ENCODE measurements at places on chromosomes 11 and 22. TPM values are rescaled to one million over a fixed set of nuclear protein-coding genes. Genes with fewer than 3 reads are reported as not detected.

Gene CTSD
- total RNA-seq: 92.1 TPM

Gene RAB3IL1
- 0.24 TPM for total RNA-seq

Gene C11orf42
- not detected for total RNA-seq

Gene RIBC2
- total RNA-seq: 12.6 TPM

Gene SEPTIN5
- total RNA-seq: 0.98 TPM

Gene LDHAL6A
- not detected for total RNA-seq

Gene SCGB1D2
- total RNA-seq: not detected

- no peak for DNase-seq
These were observed 186.6 kb downstream of the JRKL start for GRCh38 chr11:96576383-96576782.

DNA sequence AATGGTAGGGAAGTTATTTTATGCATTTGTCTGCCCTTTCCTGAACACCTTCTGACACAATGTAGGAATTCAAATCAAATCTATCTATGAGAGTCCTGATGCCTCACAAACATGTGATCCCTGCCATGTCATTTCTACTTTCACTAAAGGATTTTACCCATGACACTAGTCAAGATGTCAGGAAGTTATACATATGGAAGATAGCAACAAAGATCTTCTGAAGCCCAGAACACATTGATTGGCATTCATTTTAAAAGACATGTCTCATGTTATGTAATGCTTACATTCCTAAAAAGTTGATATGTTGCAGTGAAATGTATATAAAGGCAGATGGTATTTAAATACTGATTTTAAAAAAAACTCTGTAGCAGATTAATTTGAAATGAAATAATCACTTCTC, 61.5 kb downstream of the FAM76B start:
- no peak for DNase-seq

GRCh38 chr11:122304306-122304705, 188.3 kb upstream of the BLID start:
- DNase-seq: no peak

GRCh38 chr11:12540075-12540680, 134.0 kb upstream of the TEAD1 start:
- no peak for DNase-seq

DNA sequence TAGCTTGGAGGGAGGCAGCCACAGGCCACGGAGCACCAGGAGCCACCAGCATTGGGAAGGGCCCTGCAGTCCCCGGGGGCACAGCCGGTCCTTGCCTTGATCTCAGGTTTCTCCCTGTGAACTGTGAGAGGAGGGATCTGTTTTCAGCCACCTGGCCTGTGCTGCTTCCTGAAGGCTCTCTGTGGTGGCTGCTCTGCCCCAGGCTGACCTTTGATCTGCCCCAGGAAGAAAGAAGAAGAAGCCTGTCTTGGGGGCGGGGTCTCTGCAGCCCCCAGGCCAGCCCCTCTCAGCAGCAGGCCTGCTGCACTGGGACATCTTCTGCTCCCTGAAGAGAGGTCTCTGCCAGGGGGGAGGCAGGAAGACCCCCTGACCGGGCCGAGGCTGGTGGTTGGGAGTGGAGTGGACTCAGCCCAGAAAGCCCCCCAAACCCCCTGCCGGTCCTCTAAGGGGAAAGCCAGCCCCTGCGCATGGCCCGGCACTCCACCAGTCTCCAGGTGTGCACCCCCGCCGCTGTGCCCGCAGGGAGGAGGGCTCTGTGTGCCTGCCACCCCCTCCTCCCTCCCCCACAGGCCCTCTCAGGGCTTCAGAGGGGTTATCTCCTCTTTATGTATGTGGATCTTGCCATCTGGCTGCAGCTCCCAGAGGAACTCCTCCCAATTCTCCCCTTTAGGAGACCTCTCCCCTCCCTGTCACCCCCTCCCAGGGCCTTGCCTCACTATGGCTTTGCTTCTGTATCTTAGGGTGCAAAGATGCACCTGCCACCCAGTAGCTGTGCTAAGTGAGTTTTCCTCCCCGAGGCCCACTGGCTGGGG, 675.3 kb downstream of the BRD1 start:
- DNase-seq: no peak

- no peak for DNase-seq
These were observed 131.9 kb downstream of the WNT7B start for GRCh38 chr22:45845076-45845487.

DNA sequence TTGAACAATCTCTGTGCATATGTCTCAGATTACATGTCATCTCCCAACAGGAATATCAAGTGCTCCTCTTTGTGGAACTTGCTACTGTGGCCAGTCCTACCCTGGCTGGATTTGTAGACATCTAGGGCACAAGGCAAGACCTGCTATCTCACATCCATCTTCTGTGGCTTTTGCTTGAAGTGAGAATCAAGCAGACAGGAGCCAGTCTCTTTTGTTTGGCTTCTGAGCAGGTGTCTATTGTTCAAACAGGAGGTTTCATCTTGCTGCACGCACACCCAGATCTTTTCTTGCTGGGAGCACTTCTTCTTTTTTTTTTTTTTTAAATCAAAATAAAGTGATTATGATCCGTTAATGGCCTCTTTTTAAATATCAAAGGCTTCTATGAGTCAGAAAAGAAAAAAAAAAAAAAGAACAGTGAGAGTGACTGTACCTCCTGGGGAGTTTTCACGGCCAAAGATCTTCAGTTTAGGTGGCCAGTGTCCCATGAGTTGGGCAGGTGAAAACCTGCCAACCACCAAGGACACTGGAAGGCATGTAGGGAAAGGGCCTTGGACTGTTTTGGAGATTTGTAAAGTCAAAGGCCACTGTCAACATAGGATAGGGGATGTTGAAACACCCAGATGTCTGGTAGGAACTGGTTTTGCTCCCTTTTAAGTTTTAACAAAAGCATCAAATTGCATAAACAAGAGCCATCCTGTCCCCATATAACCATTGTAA, 78.1 kb downstream of the CD44 start:
- DNase-seq: no peak

DNA sequence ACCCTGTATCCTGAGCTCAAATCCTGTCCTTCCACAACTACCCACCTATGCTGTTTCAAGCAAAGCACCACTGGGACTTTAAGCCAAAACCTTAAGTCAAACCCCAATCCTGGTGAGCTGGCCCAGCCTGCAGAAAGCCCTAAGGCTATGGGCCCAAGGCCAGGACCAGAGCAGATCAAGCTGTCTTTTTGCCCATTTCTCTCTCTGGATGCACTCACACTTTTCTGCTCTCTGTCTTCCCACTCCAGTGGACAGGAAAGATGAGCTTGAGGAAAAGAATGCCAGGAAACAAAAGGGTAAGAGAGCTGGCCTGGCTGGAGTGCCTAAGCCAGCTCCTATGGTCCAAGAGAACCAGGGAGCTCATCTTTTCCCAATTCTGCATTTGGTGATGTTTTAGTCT, 284.3 kb upstream of the ISX start:
- DNase-seq: no peak

DNA sequence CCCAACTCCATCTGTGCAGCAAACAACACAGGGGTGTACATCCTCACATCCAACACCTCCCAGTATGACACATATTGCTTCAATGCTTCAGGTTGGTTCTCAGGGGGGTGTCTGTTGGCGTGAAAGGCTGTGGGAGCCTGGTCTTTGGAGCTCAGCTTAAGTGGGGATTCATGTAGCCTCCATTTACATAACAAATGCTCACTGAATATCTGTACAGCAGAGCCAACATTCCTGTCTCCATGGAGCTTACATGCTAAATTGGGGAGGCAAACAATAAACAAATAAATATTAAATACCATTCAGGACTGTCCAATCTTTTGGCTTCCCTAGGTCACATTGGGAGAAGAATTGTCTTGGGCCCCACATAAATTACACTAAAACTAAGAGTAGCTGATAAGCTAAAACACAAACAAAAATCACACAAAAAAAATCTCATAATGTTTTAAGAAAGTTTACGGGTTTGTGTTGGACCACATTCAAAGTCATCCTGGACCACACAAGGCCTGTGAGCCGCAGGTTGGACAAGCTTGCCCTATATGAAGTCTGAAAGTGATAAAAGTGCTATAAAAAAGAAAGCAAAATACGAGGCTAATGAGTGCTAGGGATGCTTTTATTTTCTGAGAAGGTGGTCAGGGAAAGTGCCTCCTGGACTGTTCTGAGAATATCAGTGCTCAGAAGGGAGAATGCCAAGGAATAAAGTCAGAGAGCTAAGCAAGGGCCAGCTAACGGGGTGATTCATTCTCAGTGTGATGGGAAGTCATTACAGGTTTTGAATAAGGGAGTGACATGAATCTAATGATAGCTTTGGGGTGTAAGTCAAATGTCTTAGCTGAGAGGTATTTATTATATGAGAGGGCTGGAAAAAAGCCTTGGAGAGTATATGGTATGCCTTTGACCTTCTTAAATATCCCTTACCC, 41.6 kb downstream of the CD44 start:
- no peak for DNase-seq

DNA sequence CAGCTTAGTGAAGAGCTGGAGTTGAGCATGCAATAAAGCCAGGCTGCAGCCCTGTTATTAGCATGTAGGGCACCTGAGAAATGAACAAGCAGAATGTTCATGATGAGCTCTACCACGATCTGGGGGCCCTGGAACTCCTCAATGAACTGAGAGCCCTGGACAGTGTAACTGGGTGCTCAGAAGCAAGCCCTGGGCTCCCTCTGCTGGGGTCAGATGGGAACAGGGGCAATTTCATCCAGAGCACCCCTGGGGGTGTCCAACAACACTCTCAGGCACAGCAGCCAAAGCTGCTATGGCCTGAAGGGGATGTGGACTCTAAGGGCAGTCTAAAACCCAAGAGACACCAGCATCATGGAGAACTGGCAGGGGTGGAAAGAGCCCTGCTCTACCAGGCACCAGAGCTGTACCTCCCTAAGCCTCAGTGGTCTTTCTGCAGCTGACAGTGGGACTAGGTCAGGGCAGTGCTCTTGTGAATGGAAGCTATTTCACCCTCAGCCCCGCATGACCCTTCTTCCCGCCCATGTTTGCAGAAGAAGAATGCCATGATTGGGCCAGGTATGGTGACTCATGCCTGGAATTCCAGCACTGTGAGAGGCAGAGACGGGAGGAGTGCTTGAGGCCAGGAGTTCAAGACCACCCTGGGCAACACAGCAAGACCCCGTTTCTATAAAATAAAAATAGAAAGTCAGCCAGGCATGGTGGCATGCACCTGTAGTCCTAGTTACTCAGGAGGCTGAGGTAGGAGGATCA, 28.9 kb downstream of the THOC5 start:
- DNase-seq: peak; percentile 1

- DNase-seq: no peak
These were observed 44.9 kb downstream of the LRRC32 start for GRCh38 chr11:76625472-76626186.

DNA sequence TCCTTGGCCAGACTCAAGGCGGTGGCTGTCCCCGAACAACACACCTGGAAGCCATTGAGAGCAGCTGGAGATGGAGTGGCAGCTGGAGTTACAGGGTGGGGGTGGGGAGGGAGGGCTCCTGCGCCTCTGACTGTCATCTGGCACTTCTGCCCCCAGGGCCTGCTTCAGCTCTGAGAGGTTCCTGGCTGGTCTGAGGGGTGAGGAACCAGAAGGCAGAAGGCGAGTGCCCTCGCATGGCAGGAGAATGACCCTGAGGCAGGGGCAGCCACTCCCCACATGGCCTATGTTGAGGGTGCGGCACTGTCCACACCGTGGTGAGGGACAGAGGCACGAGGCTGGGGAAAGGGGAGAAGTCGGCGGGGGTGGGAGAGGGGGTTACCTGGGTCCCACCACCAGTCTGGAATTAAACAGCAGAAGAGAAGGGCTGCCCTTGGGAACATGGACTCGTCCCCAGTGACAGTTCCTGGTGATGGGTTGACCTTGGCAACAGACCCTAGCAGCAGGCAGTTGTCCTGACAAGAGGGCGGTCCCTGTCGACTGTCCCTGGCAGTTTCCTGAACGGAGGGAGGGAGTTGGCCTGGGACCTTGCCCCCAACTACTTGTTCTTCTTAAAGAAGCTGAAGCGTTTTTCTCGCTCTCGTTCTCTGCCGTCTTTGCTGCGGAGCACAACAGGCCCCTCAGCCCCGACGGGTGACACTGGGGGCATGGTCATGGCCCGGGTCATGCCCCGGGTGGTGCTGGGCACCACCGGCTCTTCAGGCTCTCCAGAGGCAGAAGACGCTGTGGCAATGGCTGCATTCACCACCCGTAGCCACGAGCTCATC, 7.8 kb upstream of the RBM4B start:
- DNase-seq: no peak

DNA sequence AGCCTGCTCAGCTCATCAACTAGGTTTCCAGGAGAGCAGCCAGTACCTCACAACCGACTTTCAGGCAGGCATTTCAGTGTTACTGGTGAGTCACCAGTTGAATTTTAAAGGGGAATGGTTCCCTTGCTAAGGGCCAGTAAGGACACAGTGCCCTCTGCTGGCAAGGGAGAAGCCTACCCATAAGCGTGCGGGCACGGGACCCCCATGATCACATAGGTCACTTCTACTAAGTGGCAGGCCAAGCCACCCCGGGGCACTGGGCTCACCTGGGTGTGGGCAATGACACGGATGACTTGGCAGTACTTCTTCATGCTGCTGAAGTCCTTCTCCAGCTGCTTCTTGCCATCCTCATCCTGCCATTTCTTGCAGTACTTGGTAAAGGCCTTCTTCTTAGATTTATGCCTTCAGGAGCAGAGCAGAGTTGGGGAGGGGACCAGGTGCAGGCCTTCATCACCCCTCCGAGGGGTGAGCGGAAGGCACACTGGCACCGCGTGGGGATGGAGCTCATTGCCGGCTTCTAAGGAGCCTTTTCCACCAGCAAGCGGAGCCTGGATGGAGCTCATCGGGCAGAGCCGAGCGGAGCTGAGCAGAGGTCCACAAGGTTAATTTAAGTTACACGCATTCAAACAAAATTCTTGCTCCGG, 2.9 kb downstream of the RPL3 start:
- peak; percentile 65 for DNase-seq

DNA sequence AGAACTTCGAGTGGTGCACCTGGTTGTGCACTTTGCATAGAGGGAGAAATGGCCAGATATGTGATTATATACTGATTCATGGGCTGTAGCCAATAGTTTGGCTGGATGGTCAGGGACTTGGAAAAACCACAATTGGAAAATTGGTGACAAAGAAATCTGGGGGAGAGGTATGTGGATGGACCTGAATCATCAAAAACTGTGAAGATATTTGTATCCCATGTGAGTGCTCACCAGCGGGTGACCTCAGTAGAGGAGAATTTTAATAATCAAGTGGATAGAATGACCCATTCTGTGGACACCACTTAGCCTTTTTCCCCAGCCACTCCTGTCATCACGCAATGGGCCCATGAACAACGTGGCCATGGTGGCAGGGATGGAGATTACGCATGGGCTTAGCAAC, 48.0 kb upstream of the NARS2 start:
- no peak for DNase-seq

DNA sequence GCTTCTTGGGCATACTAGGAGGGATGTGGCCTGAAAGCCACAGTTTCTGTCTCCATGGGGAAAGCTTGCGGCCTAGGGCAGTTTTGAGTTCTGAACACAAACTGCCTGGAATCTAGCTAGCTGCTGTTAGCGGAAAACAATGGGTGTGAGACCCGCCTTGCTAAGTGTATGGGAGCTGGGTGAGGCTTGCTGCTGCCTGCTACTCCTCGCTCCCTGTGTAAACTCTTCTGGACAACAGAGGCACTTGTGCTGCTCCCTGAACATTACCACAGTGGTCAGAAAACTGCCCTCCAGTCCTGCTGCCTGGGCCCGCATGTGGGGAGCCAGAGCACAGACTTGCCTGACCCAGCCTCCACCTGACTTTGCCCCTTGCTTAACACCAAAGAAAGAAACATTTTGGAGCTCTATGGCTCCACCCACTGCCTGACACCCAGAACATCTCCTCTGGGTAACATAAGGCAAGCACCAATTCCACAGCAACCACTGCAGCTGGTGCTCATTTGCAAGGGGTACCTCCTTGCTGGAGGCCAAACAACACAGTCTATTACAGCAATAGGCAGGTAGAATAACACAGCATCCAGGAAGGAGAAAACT, 766.3 kb upstream of the RAG2 start:
- DNase-seq: no peak
